ENCODE measurements at places on chromosomes 2 and 18. TPM values are rescaled to one million over a fixed set of nuclear protein-coding genes. Genes with fewer than 3 reads are reported as not detected.

Gene MYCN
- total RNA-seq, result not detected

Gene BMP10
- total RNA-seq, result not detected

Gene DHRS9
- not detected for total RNA-seq

Gene MATN3
- 3.9 TPM for total RNA-seq

Gene GREB1
- 0.17 TPM for total RNA-seq

Gene TLX2
- total RNA-seq, result 0.34 TPM

Gene RAD51AP2
- not detected for total RNA-seq

All from bronchus fibroblast of lung (primary cell).